ENCODE measurements at places on chromosomes 5 and 9. TPM values are rescaled to one million over a fixed set of nuclear protein-coding genes. Genes with fewer than 3 reads are reported as not detected.

GRCh38 chr5:74549384-74549783, 91.1 kb downstream of the ENC1 start:
- DNase-seq = no peak

GRCh38 chr5:118325931-118326330, 662.4 kb downstream of the DTWD2 start:
- no peak for DNase-seq

GRCh38 chr5:96431376-96432187, 1.5 kb downstream of the PCSK1 start:
- DNase-seq = no peak

- no peak for DNase-seq
Observed at GRCh38 chr9:33403941-33404787, 1.8 kb upstream of the AQP7 start.

GRCh38 chr5:16871746-16872339, 64.2 kb downstream of the MYO10 start:
- DNase-seq = no peak

- no peak for DNase-seq
Observed at GRCh38 chr5:149622466-149622865, 41.2 kb downstream of the ARHGEF37 start.

DNA sequence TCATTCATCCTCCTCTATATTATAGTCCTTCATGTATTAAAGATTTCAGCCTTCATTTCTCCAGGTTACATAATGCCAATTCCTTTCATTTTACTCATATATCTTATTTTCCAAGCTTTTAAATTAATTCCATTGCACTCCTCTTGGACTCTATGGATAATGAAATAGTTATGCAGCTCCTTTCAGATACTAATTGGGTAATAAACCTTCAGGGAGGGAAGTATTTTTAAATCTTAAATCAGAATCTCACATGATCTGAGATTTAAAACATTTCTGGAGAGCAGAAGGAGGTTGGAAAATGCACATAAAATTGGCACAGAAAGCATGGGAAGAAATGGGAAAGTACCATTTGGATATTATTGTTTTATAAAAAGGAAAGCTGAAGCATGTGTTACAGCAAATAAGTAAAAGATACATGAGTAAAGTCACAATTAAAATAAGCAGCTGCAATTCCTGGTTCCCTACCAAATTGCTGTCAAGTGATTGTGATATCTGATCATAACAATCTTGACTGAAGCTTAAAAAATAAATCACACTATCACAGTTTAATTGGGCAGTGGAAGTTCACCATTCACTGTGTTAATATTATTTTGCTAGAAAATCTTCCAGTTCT, 257.9 kb upstream of the NREP start:
- DNase-seq = no peak

DNA sequence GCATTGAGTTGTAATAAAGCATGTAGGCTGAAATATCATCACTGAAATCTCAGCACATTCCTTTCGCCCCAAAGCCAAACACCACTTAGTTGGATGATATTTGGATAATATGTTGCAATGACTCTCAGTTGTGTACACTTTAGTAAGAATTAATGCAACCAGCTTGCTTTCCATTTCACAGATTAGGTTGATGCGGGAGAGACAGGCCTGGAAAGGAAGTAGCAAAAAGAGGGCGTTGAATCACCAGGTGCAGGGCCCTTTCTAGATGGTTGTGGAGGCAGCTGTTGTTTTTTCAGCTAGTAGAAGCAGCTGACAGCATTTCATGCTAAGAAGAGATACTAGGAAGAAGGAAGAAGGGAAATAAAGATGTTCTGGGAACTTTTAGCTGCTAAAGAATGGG, 30.9 kb downstream of the DMRT3 start:
- no peak for DNase-seq

- DNase-seq = peak; percentile 53
Observed at GRCh38 chr5:54217826-54218503, 92.4 kb downstream of the ARL15 start.

DNA sequence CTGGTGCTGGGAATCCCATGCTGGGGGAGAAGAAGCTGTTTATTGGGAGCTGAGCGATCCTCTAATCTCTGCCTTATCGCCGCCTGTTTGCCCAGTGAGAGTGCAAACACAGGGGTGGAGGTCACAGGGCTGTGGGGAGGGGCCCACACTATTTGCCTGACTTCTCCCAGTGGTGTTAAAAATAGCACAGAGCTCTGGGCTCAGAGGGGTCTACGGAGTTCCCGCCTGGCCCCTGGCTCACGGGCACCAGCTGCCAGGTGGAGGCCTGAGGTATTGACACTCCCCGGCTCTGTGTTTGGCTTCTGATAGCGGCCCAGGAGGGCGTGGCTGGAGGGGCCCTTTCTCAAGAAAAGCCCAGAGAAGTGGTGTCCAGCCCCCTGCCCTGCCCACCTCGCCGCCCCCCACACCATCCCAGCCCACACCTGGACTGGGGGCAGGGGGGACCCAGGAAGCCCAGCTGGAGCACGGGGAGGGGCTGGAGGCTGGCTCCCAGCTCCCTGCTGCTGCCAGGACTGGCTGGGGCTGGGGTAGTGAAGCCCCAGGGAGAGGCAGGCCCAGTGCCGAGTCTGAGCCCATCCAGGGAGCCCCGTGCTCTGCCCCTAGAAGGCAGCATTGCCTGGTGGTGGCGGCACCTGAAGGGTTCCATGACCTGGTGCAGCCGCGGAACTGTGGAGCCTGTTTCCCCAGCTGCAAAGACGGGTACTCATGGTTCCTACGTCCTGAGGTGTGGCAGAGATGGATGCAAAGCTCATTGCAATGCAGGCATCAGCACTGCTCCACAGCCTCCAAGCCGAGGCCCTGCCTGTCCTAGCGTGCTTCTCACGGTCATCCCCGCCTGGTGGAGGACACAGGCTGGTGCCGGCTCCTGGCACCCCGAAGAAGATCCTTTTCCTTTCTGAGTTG, 35.7 kb upstream of the EGFL7 start:
- DNase-seq = no peak

DNA sequence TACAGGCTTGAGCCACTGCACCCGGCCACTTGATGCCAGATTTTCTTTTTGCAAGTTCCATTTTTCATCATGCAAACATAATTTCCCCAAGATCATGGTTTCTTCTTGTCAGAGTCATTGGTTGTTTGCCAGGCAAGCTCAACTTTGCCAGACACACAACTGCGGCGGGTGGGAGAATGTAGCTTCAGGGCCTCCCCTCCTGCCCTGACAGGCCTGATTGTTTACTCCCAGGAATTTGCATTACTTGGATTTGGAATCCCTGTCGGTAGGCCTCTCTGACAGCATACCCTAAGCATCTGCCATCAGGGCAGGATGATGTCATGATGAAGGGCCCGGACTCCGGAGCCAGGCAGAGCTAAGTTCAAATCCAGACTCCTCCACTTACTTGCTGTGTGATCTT, 15.1 kb downstream of the RPS14 start:
- no peak for DNase-seq

- DNase-seq = no peak
Observed at GRCh38 chr5:153542536-153542935, 52.1 kb downstream of the GRIA1 start.

DNA sequence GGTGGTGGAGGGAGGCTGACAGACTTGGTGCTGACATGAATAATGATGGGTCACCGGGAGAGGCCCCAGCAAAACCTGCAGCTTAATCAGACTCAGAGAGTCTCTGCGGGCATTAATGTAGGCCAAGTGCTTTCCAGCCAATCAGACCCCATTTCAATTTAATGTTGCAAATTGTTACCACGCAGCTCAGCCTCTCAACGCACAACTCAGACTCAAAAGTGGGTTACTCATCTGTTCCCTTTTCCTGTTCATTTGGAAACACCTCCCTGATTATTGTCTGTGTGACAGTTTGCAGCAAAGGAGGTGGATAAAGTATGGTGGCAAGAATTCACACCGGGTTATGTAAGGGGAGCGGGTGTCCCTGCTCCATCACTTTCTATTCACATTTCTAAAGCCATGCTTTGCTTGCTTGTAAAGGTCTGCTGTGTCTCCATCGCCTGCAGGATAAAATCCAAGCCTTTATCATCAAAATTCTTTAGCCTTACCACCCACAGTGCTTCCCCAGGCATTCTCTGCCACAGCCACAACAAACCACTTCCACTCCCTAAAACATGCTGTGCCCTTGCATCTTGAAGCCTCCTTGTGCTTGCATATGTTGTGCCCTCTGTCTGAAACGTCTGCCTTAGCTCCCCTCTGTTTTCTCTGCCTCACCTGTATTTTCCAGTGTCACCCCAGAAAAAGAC, 156.5 kb downstream of the ASTN2 start:
- DNase-seq = no peak

- no peak for DNase-seq
Observed at GRCh38 chr5:173758676-173759075, 129.5 kb upstream of the CPEB4 start.

- no peak for DNase-seq
Observed at GRCh38 chr5:101977729-101978345, 318.2 kb downstream of the SLCO4C1 start.

- DNase-seq = no peak
Observed at GRCh38 chr5:141958113-141958512, at the start of gene PCDH12. TSS of gene PCDH12 (minus strand) at chr5:141958202. CDS start at chr5:141957851, 351 bp downstream.

- no peak for DNase-seq
Observed at GRCh38 chr9:6917162-6917561, 159.4 kb downstream of the KDM4C start.

DNA sequence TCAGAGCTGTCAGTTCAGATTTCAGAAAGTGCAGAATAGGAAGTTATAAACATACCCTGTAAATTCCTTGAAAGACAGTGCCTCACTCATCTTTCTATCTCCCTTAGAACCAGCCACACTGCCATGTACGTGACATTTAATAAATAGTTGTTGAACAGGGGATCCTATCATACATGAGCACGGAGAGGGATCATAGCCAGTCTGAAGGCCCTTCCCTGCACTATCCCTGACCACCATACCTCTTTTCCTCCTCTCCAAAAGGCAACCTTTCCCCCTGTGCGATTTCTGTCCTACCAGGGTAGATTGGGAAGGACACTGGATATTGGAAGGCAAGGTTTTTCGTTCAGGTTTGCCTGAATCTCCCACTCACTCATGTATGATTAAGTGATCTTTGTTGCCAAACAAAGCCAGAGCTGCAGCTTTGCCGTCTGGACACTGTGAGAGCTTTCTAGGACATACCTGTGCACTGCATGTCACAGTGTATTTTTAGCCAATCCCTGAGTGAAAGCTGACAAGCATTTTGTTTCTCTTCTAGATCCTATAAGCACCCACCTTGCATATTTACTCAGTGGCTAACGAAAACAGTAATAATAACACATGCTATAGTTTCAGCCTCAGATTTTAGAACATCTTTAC, 986.5 kb upstream of the WWC1 start:
- DNase-seq = no peak

Gene ANKDD1B
- total RNA-seq = 3.2 TPM

Gene RALGPS1
- total RNA-seq = 138 TPM

Gene GRM6
- total RNA-seq = not detected

Gene IL4
- not detected for total RNA-seq

Gene SYK
- 55.5 TPM for total RNA-seq

Gene CLIC3
- total RNA-seq = not detected

Gene PCDHGB1
- total RNA-seq = 0.53 TPM
